ENCODE measurements at places on chromosomes 4 and X. TPM values are rescaled to one million over a fixed set of nuclear protein-coding genes. Genes with fewer than 3 reads are reported as not detected.

- no peak for DNase-seq
Measured at GRCh38 chr4:78592088-78592783, 40.7 kb downstream of the ANXA3 start.

DNA sequence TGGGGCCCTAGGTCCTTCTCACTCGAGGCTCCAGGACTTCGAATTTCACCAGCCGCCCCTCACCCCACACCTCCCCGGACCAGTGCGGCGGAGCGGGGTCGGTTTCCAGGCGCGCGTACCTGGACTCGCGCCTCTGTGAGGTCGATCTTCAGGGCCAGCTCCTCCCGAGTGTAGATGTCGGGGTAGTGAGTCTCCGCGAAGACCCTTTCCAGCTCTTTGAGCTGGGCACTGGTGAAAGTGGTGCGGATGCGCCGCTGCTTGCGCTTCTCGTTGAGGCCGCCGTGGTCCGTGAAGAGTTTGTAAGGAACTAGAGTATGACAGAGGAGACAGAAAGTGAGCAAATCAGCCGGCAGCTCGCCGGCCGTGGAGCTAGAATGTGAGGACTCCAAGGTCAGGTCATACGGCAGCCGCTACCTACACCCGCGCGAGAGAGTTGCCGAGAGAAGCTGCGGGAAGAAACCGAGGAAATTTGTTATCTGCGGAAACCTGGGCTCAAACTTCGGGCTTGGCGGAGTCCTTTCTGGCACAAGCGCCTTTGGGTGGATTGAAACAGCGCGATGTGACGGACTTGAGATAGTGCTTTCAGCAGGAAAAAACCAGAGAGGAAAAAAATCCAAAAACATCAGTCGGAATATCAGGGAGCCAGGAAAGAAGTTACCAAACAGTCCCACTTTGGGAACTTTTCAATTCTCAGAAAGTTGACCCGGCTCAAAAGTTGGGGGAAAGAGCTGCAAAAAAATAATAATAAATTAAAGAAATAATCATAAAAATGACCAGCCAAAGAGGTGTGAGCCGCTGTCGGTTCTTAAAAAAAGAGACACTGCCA lies 1.1 kb downstream of the PHOX2B start:
- DNase-seq = no peak

DNA sequence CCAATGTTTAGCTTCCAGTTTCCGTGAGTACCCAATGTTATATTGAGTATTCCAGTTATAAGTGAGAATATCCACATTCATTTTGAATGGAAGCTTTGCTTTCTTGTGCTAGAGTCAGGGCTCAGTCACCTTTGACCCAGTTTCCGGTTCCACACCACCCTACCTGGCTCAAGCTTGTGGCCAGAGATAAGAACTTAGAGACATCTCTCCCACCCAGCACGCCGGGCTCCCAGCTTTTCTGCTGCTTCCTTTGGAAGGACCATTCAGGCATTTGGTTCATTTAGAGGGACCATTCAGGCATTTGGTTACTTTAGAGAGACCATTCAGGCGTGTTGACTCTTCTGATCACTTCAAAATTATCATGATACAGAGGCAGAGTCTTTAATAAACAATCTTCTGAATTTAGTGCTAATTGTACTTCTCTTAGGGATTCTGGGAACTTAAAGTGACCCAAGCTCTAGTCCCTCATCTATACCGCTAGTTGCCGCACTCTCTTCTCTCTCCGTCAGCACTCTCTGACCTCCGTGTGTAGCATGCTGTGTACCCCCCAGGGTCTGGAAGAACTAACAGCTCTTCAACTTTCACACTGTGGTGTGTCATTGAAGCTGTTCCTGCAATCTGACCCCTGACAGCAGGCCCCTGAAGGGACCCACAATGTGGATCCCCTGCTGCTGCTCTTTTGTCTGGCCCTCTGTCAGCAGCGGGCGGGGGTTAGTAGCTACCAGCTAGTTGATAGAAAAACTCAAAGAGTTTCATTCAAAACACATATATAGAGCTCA lies 943.1 kb downstream of the ARAP2 start:
- DNase-seq = no peak

DNA sequence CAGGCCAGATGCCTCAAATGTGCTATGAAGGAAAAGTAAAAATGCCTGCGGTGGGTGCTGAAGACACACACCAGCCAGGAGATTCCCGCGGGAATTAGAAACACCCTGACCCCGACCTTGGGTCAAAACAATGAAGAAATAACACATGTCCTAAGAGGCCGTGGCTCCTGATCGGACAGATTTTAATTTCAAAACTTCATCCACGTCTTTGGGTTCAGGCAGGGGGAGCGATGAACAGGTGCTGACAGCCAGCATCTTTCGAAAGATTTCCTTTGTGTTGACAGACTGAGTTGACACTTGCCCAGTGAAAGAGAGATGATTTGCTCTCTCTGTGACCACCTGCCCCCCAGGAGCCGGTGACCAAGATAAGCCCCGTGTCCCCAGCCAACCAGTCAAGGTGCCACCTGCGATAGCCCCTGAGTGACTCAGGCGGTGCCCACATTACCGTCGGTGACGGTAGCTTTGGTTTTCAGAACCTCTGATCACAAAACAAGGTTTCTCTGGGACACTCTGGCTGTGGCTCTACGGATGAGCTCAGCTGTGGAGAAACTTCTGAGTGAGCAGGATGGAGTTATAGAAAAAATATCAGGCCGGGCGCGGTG lies 11.0 kb upstream of the IL3RA start:
- DNase-seq = no peak

DNA sequence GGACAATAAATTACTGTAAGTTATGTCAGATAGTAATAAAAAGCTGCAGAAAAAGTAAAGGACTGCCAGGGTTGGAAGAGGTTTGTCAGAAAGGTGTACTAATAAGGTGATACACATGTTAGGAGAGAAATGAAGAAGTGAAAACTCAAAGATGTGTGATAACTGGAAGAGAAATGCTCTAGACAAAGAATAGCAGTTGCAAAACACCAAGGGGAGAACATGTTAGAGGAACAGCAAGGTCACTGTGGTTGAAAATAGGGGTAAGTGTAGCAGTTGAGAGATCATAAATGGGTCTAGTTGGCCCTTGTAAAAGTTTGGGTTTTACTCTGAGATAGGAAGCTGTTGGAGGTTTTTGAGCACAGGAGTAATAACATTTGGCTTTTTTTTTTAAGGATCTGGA lies 46.9 kb downstream of the HSPA4L start:
- no peak for DNase-seq

- DNase-seq = no peak
Measured at GRCh38 chr4:122733787-122734120, 1.2 kb downstream of the BBS12 start.

GRCh38 chrX:63754136-63754859 lies 30.7 kb downstream of the ARHGEF9 start:
- peak; percentile 15 for DNase-seq

- peak; percentile 69 for DNase-seq
Measured at GRCh38 chrX:129726307-129727111, 12.3 kb upstream of the XPNPEP2 start.

DNA sequence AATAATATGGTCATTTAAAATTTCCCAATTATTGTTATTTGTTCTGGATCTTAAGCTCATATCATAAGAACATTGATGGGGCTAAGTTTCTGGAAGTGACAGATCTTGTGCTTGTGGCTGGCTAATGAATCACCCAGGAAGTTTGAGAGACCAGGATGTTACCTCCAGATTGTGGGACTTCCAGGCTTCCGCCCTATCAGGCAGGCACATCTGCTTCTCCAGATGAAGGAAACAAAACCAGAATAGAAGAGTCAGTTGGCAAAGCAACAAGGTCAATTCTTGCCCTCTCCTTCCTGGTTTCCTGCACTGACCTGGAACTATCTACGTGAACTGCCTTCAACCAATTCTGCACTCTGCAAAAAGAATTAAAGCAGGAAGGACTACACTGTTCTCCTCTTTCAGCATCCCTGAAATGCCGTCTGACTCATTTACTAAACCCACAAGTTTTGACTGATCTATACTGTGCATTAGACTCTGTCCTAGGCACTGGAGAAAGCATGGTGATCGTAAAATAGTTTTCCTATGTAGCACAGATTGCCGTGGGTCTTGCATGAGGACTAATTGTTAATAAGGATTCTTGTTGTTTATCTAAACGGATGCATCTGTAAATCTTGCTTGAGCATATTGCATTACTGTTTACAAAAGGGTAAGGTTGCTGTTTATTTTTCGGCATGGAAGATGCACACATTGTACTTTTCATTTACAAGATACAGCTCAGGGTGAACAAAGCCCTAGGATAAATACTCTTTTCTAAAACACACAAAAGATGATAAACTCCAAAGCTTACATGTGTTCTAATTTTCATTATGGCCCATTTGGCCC lies 74.6 kb downstream of the AMELX start:
- peak; percentile 10 for DNase-seq

GRCh38 chr4:128675083-128675482 lies 134.4 kb upstream of the JADE1 start:
- no peak for DNase-seq

DNA sequence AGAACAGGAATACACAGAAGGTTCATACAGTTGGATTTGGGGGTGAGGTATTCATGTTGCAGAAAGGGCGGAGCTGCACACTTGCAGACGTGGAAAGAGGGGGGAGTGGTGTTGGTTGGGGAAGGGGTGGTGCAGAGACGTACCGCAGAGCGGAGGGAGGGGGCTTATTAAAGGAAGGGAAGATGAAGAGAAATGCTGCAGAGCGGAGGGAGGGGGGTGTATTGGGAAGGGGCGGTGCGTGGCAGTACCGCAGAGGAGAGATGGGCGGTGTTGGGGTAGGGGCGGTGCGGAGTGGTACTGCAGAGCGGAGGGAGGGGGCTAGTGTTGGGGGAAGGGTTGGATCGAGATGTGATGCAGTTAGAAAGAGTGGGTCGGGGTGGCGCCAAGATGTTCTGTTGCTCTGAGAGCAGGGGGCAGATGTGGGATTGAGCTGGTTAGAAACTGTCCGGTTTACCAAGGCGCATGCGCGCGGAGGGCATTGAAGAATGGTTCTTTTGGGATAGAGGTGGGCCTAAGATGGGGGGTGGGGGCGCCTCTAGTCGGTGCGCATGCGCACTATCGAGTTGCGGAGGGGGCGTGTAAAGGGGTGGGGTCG lies 900 bp downstream of the TRO start:
- peak; percentile 72 for DNase-seq

GRCh38 chr4:26476545-26476944 lies 13.7 kb downstream of the CCKAR start:
- DNase-seq = no peak

DNA sequence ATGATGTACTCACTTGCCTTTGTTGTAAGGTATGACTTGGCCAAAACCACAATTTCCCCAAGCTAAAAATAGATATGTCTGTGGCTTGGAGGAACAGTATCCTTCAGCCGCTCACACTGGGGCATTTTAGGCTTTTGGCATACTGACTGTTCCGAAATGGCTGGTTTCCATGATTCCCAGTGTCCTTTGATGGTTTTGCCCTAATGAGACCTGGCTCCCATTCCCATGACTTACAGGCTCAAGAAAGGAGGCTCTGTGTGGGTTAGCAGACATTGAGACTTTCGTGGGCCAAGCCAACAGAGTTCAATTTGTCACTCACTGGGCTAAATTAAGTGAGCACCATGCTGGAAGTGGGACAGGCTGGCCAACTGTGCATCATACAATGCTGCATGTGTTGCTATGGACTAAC lies 150.6 kb downstream of the CEP135 start:
- no peak for DNase-seq

GRCh38 chr4:71586087-71586763 lies 197.7 kb downstream of the GC start:
- no peak for DNase-seq

GRCh38 chrX:154412468-154412867 lies 1.1 kb downstream of the TAFAZZIN start:
- DNase-seq = no peak

GRCh38 chr4:77006753-77007353 lies 57.3 kb downstream of the SEPTIN11 start:
- no peak for DNase-seq

GRCh38 chr4:37008199-37008598 lies 236.3 kb upstream of the NWD2 start:
- no peak for DNase-seq

- DNase-seq = no peak
Measured at GRCh38 chrX:5829060-5829459, 399.6 kb downstream of the NLGN4X start.

- peak; percentile 5 for DNase-seq
Measured at GRCh38 chr4:21991050-21991449, 42.5 kb upstream of the KCNIP4 start.

GRCh38 chrX:40448793-40449192 lies 132.0 kb upstream of the ATP6AP2 start:
- no peak for DNase-seq

- no peak for DNase-seq
Measured at GRCh38 chr4:53844133-53844532, 220.3 kb downstream of the CHIC2 start.

DNA sequence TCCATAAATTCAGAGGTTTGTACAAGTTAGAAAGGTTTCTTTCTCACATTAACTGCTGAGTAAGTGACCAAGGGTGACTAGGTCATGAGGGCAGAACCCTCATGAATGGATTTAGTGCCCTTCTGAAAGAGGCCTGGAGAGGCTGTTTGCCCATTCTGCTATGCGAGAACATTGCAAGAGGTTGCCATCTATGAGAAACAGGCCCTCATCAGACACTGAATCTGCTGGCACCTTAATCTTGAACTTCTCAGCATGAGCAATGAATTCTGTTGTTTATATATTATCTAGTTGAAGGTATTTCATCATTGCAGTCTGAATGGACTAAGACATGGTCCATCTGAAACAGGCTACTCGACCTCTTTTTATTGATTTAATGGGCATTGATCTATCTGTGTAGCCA lies 96.2 kb upstream of the GPRIN3 start:
- no peak for DNase-seq

DNA sequence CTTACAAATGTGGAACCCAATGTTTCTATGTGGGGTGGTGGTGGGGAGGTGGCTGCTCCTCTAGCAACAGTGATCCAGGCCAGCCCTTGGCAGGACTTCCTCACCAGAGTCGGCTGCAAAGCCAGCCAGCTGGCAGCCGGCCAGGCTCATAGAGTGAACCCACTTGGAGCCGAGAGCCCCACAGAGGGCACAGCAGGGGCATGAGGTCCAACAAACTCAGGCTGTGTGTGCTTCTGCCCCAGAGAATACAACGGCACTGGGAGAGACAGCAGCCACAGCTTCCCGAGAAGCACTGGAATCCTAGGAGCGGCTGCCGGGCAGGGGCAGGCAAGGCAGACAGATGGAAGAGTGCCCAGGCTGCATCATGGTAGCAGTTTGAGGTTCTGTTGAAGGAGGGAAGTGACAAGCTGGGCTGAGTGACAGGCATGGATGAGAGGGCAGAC lies 23.5 kb upstream of the SOWAHD start:
- DNase-seq = no peak

COL4A6 gene
- total RNA-seq = 0.28 TPM

ELOVL6 gene
- 17.5 TPM for total RNA-seq

USP17L26 gene
- not detected for total RNA-seq

HS3ST1 gene
- not detected for total RNA-seq

BRS3 gene
- total RNA-seq = not detected

ASMT gene
- total RNA-seq = not detected

FAM184B gene
- 0.18 TPM for total RNA-seq

PNCK gene
- total RNA-seq = not detected

NLGN4X gene
- total RNA-seq = not detected

TMEM150C gene
- 0.36 TPM for total RNA-seq

CHIC2 gene
- 65.0 TPM for total RNA-seq

EPGN gene
- total RNA-seq = not detected

Measured in IMR-90 (cell line).